ENCODE measurements at places on chromosomes 16 and 17.

- no peak for DNase-seq
These were observed 83.2 kb downstream of the GRIN2A start for GRCh38 chr16:10098991-10099390.

- DNase-seq = no peak
These were observed 290.4 kb upstream of the DYNLRB2 start for GRCh38 chr16:80250381-80250780.

GRCh38 chr17:81933178-81933699, 3.9 kb downstream of the PYCR1 start:
- no peak for DNase-seq

DNA sequence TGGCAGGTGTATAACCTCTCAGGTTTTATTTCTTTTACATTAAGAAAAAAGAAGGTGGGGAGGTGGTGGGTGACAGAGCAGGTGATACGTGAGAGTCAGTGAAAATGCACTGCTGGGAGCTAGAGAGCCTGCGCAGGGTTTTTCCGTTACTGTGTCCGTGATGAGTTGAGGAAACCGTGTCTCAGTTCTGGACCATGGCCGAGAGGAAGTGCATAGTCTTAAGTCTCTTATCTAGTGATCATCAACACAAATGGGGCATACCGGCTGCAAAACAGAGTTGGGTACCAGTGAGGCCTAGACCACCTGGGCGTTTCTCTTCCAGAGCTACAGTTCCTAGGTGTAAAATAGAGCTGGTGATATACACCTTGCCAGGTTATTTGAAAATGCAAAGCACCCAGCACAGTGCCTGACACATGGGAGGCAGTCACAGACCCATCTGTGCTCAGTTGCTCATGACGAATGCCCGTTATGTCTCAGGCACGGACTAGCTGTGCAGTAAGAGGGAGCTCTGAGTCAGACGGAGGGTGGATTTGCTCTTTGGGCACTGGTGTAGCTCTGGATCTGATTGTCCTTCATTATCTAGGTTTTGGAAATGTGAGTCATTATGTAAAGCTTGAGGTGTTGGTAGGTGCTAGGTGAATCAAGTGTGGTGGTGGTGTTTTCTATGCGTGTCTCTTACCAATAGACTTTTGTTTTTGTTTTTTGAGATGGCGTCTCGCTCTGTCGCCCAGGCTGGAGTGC, 60.9 kb downstream of the RPTOR start:
- no peak for DNase-seq

GRCh38 chr16:68244481-68244902, 681 bp upstream of the PLA2G15 start:
- peak; percentile 48 for DNase-seq

GRCh38 chr16:1530883-1531637, 2.4 kb upstream of the TMEM204 start:
- peak; percentile 78 for DNase-seq

Data from aorta (tissue), 5 donors.